SW 1271 (cell line): ENCODE measurements at places on chromosomes 6 and 20.

DNA sequence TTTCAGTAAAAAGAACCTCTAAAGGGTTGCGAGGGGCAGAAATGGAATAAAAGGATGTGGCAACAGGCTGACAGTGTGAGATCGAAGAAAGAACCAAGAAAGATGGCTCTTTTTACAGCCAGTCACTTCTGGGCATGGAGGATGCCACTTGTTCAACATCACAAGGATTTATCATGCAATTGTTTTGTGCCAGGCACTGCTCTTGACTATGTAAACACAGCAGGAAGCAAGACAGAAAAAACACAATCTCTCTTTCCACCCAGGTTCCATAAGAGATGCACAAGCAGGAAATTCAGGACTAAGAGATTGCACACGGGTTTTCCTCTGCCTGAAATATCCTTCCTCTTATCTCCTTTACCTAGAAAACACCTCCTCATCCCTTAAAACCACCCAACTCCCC is 38.0 kb downstream of the FOXA2 start:
- no peak for DNase-seq

DNA sequence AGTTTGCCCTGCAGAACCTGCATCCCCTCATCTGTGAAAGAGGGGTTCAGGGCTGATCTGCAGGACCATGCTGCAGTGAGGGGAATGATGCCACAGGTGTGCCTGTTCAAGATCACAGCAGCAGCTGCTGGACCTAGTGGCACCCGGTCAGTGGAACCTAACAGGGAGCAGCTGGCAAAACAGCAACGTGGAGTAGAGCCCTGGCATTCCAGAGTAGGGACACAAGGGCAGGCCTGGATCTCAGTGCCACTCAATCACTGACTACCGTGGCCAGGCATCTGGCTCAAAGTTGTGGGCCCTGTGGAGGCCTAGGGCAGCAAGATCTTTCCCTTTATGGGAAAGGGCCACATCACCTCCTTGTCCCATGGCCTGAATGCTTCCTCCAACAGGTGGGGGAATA is 62.2 kb downstream of the INSM1 start:
- no peak for DNase-seq

DNA sequence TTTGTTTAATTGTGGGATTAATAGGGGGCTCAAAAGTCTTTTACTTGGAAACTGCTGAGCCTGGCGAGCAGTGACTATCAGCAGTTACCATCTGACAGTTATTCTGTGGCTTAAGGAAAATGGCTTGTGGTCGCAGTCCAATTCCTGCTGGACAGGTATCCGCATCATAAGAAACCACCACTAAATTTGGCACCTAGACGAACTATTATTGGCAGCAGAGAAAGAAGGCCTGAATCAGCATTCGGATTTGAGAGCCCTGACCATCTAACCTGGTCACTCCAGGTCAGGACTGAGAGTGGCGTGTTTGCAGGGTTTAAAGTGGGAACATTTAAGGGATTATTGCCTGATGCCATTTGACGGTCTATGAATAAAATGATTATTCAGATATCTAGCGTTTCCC is 146.4 kb downstream of the RPS12 start:
- no peak for DNase-seq

DNA sequence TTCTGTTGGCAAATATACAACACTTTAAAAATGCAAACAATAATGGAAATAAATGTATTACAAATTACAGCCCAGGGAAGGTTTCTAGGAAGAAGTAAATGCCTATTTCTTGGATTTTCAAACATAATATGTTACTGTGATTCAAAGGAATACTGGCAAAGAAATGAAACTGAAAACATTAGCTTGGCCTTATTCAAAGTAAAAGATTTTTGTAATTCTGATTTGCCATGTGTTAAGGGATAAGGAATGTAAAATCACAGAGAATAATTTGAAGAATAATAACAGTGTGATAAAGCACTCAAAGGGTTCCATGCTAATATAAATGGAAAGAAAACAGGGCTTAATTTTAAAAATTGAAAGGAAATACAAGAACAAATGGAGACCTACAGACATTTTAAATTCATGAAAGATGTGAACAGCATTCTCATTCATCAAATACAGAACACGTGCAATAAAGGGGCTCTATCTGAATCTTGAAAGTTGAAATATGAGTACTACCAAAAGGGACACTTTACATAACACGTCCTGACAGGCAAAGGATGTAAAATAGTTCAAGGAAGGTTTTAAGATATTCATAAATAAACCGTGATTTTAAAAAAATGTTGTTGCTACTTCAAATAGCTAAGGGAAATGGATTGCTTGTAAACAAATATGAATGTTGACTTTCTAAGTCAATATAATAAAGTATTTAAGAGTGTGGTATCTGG is 138.1 kb downstream of the RFPL4B start:
- no peak for DNase-seq

DNA sequence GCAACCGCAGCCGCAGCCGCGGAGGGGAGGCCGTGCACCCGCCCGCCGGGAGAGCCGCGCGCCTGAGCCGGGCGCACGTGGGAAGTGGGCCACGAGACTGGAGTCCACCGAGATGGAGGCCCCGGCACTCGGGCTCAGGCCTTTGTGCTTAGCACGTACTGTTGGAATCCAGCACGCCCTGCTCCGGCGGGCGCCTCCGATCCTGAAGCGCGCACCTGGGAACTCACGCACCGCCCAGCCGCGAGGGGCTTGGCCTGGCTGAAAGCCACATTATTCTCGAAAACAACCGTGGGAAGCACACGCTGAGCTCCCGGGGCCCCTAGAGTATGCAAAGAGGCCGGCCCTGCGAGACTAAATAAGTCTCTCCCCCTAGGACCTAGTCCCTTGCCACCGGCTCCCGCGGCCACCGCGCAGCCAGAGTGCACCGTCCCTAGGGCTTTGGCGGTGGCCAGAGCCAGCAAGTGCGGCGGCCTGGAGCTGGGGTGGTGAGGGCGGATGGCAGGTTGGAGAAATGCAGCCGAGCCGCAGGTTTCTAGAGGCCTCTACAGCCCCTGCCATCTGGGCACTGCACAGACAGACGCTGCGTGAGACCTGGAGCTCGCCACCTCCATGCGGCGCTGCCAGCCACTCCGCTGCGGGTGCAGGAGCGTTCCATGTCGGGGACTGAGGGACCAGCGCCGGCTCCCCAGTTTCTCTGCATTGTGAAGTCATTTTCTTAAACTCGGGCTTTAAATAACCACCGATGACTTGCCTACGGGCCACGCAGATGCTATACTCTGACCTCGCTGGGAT is 42.0 kb upstream of the LY86 start:
- DNase-seq = no peak

DNA sequence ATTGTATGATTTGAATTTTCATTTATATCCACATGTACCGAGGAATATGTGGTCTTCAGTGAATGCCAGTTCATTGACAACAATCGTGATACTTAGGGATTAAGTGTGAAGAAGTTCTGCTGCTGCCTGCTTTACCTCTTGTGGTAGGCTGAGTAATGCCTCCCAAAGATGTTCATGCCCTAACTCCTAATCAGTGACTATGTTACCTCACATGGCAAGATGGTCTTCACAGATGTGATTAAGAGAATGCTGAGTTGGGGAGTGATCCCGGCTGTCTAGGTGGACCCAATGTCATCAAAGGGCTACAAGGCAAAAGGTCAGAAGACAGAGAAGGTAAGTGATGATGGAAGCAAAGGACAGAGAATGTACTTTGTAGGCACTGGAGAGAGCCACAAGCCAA is 181.0 kb downstream of the FOXC1 start:
- no peak for DNase-seq

GRCh38 chr6:124669713-124670480 is 292.3 kb upstream of the RNF217 start:
- DNase-seq = no peak

- no peak for DNase-seq
Observed at GRCh38 chr6:46468403-46469010, 22.7 kb downstream of the RCAN2 start.

GRCh38 chr6:57027301-57027700 is 19.2 kb upstream of the KIAA1586 start:
- DNase-seq = no peak

DNA sequence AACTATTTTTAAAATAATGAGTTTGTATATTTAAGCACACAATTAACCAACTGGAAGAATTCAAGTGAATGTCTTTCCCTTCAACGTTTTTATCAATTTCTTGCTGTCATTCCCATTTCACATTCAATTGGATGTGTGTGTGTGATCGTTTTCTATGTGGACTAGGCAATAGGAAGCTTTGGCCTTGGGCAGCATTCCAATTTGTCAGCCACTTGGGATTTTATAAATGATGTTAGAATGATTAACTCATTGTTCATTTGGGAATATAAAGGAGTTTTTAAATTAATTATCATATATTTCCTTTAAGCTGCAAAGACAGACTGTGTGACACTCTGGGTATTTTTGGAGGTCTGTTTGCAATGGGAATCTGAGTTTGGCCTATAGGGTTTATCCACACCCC is 162.4 kb downstream of the COL9A1 start:
- DNase-seq = no peak

DNA sequence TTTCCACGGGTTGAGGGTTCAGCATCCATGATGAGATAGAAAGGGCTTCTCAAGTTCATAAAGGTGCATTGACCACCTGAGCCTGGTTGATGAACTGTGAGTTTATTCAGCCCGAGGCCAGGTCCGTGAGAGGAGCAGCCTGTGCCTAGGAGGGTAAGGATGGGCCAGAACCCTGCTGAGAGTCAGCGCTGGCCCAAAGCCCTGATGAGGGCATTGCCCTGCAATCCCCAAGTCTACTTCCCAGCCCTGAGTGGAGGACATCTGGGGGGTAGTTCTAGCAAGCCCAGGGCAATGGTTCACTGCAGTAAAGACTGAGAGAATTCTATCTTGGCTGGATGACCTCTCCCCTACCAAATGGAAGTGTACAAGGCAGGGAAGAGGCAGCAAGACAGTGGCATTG is 123.3 kb upstream of the NXT1 start:
- DNase-seq = no peak

- no peak for DNase-seq
Observed at GRCh38 chr20:62445553-62446340, 18.4 kb upstream of the RBBP8NL start.

DNA sequence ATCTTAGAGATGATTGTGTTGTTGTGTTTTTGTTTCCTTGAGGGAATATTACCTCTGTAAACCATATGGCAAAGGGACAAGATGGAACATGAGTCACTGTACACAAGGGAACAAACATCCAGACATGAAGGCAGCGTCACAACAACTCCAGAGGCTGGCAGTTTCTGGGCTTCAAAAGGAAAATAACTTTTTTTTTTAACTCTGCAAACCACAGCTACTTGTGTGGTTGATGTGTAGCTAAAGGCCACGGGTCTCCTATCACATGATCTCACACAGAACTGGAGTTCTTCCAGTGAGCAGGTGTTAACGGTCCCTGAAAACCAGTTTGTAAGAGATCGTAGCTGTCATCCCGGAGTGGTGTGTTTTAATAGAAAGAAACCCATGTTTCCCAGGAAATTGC is 33.2 kb upstream of the HBS1L start:
- no peak for DNase-seq

DNA sequence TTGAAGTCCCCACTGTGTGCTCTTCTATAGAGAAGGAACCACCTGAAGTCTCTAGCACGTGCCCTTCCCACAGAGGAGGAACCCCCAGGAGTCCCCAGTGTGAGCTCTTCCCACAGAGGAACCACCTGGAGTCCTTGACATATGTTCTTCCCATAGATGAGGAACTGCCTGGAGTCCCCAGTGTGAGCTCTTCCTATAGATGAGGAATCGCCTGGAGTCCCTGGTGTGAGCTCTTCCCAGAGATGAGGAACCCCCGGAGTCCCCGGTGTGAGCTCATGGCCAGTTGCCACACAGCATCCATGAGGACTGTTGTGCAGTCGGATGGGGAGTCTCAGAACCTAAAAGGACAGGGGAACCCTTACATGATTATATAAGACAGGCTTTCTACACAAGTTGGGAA is 158.1 kb upstream of the THBS2 start:
- no peak for DNase-seq

DNA sequence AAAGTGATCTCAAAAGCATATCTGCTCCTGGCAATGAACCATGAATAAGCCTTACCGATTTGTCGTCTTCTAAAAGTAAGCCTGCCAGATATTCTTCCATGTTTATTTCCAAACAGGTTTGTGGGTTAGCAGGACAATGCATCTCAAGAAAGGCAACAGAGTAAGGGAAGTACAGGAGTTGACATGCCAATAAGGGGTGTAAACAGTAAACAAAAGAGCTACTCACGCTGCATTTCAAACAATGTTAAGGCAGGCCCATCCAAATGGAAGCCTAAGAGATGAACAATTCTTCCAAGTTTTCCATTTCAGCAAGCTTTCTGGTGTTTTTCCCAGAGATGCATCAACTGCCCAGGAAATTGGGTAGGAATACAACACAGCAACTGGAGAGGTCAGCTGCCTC is 27.8 kb upstream of the CRIP3 start:
- DNase-seq = no peak

DNA sequence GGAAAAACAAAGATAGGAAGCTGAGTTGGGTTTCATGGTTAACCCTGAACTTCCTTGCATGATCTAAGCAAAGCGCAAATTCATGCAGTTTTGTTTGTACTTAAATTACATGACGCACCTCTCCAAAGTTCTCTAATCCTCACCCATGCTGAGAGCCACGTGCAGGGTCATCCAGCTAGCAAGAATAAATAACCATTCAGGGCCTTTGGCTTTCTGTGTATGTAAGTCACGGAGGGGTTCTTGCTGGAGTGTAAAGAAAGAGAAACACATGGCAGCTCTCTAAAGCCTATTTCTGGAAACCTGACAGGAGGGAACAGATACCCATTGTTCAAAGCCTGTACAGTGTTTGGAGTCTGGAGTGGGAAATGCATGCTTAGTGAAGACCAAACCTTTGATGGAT is 171.7 kb upstream of the CCN2 start:
- no peak for DNase-seq

DNA sequence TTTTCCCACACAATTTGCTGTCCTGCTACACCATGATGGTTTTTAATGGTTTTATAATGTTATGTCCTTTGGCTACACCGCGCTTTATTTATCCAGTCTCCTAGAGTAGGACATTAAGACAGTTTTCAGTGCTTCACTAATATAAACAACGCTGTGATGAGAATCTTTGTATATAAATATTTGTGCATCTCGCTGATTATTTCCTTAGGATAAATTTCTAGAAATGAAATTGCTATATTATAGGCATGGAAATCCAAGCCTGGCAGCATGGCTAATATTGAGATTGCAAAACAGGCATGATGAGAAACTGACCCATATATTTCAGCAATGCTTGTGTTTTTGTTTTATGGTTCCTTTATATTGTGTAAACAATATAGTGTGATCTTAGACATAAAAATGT is 81.4 kb upstream of the ATXN1 start:
- no peak for DNase-seq

- DNase-seq = no peak
Observed at GRCh38 chr6:49668083-49668511, 31.5 kb upstream of the RHAG start.

DNA sequence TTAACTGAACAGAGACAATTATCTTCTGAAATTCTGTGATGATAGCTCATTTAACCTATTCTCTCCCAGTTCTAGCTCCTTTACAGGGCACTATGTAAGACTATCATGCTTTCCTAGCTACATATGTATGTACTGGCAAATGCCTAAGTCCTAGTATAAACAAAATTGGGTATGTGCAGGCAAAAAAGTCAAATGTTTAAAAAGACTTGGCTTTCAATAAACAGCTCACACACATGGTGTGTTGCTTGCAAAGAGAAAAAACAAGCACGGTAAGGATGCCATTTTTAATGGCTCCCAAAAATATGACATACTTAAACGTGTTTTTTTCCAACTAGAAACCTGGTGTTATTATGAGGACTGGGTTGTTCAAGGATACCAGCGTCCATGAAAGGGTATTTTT is 44.8 kb downstream of the TOMM6 start:
- no peak for DNase-seq

- DNase-seq = no peak
Observed at GRCh38 chr6:55776113-55776512, 99.3 kb downstream of the BMP5 start.
